Stimulated activated CD4-positive, alpha-beta T cell treated with anti-CD3 and anti-CD28 coated beads, Interleukin-4, amount 100 ng/mL, for 48 hours (primary cell): ENCODE measurements at places on chromosomes 11 and 22.

DNA sequence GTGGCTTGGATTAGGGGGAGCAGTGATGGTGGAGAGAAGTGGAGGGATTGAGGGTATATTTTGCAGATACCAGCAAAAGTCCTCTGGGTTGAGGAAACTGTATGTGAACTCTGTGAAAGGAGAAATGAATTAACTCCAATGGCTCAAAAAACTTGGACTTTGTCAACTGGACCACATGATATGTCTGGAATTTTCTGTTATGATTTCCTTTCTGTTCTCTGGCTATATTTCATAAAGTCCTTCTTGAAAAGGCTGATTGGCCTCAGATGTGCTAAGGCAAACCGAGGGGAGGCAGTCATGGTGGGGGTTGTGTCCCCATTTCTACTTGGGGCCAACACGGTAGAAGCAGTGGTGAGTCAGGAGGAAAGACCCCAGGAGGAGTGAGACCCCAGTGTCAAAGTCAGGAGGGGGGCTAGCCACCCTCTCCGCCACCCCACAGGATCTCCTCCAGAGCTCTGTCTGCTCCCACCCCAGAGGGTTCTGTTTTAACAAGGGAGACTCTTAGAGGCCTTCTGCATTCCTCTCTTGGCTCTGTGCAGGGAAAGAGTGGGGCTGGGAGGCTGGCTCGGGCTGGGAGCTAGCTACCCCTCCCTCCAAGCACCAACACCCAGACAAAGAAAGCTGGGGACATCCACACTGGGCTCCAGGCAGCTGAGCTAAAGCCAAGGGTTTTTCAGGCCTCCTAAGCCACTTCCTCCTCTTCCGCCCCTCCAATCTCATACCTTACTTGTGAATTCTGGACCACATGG, 13.8 kb downstream of the CHRDL2 start:
- no peak for DNase-seq

GRCh38 chr22:35882211-35883030, 146.2 kb downstream of the RBFOX2 start:
- DNase-seq = no peak

DNA sequence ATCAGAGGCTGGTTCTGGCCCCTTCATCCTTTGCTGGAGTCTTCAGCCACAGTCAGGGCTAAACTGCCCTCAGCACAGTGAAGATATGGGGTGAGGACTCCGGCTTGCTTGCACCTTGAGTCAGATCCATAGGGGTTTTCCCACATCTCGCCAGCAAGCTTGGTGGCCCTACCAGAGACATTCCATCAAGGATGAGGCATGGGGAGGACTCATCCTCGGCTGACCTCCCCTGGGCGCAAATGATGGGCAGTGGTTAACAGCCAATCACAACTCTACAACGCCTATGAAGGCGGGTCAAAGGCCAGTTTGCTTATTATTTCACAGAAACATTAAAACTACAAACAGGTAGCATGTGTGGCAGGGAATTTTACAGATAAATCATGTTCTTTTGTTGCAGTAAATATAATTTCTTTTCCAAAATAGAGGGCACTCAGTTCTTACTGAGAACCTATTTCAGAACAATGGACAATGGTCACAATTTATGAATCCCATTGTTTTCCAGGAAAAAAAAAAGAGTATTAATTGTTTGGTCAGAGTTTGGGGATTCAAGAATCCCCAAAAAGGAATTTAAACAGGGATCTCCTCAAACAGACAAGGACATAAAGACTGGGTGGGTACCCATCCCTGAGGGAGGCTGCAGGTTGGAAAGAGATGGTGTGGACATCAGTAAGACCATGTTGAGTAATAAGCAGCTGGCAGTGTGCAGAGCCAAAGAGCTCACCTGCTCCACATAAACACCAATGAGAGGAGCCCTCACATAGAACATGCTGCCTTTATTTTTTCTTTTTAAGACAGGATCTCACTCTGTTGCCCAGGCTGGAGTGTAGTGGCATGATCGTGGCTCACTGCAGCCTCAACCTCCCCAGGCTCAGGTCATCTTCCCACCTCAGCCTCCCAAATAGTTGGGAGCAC, 14.8 kb downstream of the PLAAT3 start:
- DNase-seq = no peak

DNA sequence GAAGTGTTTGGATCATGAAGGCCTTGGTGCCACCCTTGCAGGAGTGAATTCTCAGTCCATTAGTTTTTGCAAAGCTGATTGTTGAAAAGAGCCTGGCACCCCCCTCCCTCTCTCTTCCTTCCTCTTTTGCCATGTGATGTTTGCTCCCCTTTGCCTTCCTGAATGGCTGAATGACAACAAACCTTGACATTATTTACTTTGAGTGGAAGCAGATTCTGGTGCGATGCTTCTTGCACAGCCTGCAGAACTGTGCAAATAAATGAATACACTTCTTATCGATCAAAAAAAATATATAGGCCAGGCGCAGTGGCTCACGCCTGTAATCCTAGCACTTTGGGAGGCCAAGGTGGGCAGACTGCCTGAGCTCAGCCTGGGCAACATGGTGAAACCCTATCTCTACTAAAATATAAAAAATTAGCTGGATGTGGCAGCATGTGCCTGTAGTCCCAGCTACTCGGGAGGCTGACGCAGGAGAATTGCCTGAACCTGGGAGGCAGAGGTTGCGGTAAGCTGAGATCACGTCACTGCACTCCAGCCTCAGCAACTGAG, 2.0 kb upstream of the NARS2 start:
- no peak for DNase-seq

- no peak for DNase-seq
Observed at GRCh38 chr11:65288706-65289536, 25.7 kb upstream of the CDC42EP2 start.

DNA sequence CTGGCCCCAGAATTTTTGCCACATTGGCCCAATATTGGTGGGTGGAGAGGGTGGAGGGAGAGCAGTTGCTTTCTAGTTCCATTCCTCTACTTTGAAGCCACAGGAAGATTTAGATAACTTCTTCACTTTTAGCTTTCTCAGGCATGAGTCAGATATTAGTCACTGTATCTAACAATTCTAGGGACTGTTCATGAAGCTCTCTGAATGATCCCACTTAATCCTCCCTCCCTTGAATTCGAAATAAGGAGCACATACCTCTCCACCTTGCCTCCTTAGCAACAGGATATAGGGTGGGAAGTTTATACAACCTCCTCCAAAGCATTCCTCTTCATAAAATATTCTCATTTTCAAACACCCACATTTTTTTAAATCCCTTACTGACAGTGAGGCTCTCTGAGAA, 13.5 kb downstream of the FSHB start:
- no peak for DNase-seq

- DNase-seq = no peak
Observed at GRCh38 chr22:36819112-36819511, 2.3 kb upstream of the PVALB start.

DNA sequence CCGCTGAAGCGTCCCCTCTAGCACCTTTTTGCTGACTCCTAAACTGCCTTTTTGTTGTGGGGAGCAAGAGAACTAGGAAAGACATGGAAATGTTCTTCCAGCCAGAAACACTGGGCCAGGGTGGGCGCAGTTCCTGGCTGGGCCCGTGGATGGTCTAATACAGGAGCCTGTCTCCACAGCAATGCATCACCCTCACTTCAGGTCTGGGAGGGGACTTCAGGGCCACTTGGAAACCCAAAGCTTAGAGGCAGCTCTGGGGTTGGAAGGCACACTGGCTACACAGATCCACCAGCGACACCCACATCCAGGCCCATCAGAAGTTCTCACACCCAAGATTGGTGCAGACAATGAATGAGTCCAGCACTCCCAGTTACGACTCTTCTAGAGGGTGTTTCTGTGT, 120.3 kb downstream of the ETS1 start:
- DNase-seq = no peak

GRCh38 chr11:71080239-71081097, 171.9 kb downstream of the SHANK2 start:
- peak; percentile 45 for DNase-seq

GRCh38 chr22:27918341-27919221, 475 bp downstream of the PITPNB start:
- peak; percentile 60 for DNase-seq
